H7 (cell line): ENCODE measurements at places on chromosomes 4 and X. TPM values are rescaled to one million over a fixed set of nuclear protein-coding genes. Genes with fewer than 3 reads are reported as not detected.
A peak's percentile ranks its signal among the peaks of the same experiment; 100 is the strongest.

GRCh38 chrX:120450163-120450562, 18.9 kb downstream of the LAMP2 start:
- DNase-seq, result peak; percentile 14

DNA sequence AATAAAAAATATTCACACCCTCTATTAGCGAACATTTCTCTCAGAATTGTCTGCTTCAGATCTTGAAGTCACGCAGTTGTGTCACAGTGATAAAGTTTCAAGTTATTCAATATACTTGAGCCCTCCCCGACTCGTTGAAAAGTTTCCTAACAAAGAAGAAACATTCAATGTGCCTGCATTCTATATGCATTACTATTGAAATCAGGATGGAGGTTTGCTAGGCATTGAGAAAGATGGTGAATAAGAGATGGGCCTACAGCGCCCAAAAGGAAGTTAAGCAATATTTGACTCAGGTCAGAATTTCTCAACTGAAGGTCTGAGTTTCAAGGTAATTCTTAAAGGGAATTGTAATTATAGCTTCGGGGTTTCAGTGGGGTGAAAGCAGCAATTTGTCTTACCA, 6.1 kb downstream of the TCEANC start:
- peak; percentile 15 for DNase-seq

GRCh38 chr4:182928061-182928460, 10.9 kb upstream of the DCTD start:
- DNase-seq, result no peak

DNA sequence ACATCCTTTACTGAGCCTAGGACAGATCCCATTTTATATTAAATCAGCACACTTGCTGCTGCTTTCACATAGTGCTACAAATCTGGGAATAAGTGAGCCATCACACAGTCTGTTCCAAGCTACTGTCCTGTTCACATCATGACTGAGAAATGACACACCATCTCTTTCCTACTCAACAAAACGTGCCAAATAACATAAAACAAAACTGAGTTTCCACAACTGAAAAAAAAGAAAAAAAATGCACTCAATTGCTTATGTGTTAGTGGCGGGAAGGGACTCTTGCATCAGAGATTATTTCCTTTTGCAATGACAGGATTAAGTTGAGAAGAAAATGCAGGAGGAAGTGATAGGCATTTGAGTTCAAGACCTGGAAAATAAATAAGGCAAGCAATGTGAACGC, 109.0 kb downstream of the SHROOM4 start:
- no peak for DNase-seq

DNA sequence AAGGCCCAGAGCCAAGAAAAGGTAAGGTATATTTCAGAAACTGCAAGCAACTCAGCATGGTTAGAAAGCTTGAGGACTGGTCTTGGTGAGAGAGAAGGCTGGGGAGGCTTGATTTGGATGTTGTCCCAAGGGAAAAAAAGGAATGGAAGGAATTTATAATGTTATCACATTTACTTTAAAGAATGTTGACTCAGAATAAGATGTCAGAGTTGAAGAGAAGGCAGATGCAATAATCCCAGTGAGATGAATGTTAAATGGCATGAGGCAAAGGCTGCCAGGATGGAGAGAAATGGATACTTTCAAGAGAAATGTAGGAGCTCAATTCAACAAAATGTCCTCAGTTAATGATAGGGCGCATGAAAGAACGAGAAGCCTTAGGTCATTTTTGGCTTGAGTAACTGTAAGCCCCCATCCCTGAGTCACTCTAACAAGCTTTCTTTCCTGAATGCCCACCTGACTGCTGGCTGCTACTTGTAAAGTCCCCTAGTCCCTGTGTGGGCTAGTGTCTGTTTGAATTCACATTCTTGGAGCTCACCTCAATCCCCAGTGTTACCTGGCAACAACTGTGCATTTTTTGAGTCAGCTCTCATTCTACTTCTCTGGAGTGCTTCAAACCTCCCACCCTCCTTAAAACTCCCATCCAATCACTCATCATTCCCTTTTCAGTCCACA, 103.0 kb upstream of the TAPT1 start:
- DNase-seq, result no peak

DNA sequence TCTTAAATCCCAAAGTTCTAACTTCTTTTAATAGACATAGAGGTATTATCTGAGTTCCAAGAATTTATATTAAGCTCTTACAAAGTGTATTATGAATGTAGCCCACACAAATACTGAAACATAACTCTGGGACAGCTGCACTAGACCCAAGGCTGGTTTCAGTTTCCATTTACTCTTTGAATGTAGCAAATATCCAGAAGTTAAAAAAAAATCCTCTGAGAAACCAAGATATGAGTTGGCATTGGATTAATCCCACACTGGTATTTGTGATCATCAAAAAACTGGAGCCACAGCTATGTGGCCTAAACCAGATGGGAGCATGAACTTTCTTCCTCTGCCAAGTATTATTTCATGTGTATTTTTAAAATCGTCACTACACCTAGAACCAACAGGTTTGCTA, 23.6 kb upstream of the SMPX start:
- DNase-seq, result no peak

- peak; percentile 77 for DNase-seq
These were observed 1.6 kb upstream of the LRAT start for GRCh38 chr4:154741922-154742850.

DNA sequence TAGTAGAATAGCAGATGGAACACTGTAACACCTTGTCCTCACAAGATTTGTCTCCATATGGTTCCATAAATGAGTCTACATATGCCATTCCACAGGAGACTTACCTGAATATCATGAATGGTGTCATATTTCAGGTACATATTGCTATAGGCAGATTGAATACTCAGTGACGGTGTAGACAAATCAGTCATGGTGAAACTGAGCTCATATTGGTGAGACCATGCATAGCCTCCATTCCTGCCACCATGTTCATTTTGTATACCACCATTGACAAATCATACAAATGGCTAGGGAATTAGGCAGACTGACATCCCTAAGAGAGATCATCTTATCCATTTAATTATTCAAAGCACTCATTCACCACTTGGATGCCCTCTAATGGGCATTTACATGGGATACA, 38.0 kb upstream of the SPP1 start:
- no peak for DNase-seq

GRCh38 chr4:162912482-162912881, 254.2 kb downstream of the NAF1 start:
- DNase-seq, result no peak

TRO gene
- 49.8 and 53.7 TPM in 2 replicates for total RNA-seq

XG gene
- 0.17 and 0.67 TPM in 2 replicates for total RNA-seq

ARHGAP6 gene
- 1.7 and 2.0 TPM in 2 replicates for total RNA-seq
